Activated naive CD8-positive, alpha-beta T cell treated with anti-CD3 and anti-CD28 coated beads, Interleukin-2, amount 10 ng/mL, durations not matched to agents 7 days and 5 days (primary cell): ENCODE measurements at places on chromosomes 6 and 20. TPM values are rescaled to one million over a fixed set of nuclear protein-coding genes. Genes with fewer than 3 reads are reported as not detected.

DNA sequence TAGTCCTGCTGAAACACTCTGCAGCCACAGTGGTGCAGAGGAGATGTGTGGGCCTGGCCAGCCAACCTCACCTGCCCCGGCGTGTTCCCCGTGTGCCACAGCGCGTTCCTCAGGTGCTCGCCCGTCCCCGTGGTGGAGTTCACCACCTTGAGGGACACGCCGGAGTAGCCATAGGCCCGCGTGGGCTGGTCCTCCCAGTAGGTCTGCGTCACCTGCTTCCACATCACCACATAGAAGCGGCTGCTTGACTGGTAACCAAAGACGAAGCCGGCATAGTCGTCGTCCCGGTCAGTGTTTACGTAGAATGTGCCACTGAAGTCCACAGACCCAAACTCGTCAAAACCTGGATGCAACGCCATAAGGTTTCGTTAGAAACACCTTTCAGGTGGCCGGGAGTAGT lies 31.5 kb downstream of the THBS2 start:
- DNase-seq: no peak
- H3K4me1 ChIP-seq: no peaks in the 10 kb centered on the region
- no peak overlapping the region for H3K4me3 ChIP-seq

DNA sequence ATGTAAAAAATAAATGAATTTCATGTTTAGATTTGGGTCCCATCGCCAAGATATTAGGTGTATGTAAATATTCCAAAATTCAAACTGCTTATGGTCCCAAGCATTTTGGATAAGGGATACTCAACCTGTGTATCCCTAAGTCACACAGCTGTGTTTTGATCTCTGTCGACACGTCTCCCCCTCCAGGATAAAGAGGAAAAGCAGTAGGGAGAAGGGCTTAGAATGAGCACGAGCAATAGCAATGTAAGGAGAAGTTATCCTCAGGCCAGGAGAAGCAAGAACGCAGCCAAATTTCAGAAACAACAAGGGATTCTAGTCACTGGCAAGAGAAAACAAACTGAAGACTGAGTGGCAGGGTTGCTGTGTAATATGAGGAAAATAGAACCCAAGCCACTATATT lies 181.2 kb downstream of the AIG1 start:
- DNase-seq: no peak
- H3K27me3 ChIP-seq: no peaks in the 10 kb centered on the region
- peaks cover 6% of the 10 kb centered on the region for H3K36me3 ChIP-seq

- no peaks in the 10 kb centered on the region for H3K36me3 ChIP-seq
- H3K27me3 ChIP-seq: no peaks in the 10 kb centered on the region
- no peak overlapping the region for H3K27ac ChIP-seq
- H3K4me1 ChIP-seq: no peaks in the 10 kb centered on the region
- no peak for DNase-seq
Observed at GRCh38 chr6:48078120-48078519, 32.9 kb downstream of the PTCHD4 start.

GRCh38 chr20:50101887-50102286 lies 11.1 kb downstream of the UBE2V1 start:
- H3K4me1 ChIP-seq: peaks cover 22% of the 10 kb centered on the region
- no peak for DNase-seq
- no peak overlapping the region for H3K27ac ChIP-seq
- no peaks in the 10 kb centered on the region for H3K27me3 ChIP-seq
- peaks cover 17% of the 10 kb centered on the region for H3K36me3 ChIP-seq

DNA sequence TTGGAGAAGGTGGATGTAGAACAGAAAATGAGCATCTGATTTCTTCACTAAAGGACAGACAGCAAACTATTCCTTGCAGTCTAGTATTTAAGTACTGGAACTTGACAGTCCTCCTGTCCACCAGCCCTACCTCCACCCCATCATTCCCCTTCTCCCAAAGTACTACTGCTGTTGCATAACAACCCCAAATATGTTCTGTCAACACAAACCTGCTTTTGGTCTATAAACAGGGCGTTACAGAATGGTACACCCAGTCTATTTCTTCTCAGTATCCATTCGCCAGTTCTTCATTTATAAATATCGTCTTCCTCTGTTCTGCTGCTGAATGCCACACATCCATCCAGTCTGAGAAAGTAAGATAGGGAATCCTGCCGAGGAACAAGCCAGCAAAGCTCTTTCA lies 27.7 kb upstream of the SLC22A1 start:
- H3K27me3 ChIP-seq: no peaks in the 10 kb centered on the region
- H3K4me1 ChIP-seq: peaks cover 1% of the 10 kb centered on the region
- H3K4me3 ChIP-seq: no peak overlapping the region
- H3K27ac ChIP-seq: no peak overlapping the region

DNA sequence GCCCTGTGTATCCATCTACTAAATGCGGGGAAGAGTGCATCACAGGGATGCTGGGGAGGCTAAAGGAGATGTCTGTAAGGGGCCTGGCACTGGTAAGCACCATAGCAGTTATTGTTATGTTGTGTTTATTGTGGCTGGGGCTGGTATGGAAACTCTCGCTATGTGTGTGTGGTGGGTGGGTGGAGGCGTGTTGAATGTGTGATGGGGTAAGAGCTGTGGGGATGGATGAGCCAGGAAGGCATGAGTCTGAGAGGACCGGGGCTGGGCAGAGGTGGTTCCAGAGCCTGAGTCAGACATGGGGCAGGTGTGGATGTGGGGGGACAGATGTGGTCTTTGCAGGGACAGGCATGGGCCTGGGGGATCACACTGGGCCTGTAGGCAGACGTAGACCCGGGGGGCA lies 88.1 kb downstream of the GRM4 start:
- H3K27ac ChIP-seq: no peak overlapping the region
- no peak for DNase-seq
- H3K4me3 ChIP-seq: no peak overlapping the region
- H3K27me3 ChIP-seq: peaks cover 5% of the 10 kb centered on the region
- no peaks in the 10 kb centered on the region for H3K36me3 ChIP-seq

DNA sequence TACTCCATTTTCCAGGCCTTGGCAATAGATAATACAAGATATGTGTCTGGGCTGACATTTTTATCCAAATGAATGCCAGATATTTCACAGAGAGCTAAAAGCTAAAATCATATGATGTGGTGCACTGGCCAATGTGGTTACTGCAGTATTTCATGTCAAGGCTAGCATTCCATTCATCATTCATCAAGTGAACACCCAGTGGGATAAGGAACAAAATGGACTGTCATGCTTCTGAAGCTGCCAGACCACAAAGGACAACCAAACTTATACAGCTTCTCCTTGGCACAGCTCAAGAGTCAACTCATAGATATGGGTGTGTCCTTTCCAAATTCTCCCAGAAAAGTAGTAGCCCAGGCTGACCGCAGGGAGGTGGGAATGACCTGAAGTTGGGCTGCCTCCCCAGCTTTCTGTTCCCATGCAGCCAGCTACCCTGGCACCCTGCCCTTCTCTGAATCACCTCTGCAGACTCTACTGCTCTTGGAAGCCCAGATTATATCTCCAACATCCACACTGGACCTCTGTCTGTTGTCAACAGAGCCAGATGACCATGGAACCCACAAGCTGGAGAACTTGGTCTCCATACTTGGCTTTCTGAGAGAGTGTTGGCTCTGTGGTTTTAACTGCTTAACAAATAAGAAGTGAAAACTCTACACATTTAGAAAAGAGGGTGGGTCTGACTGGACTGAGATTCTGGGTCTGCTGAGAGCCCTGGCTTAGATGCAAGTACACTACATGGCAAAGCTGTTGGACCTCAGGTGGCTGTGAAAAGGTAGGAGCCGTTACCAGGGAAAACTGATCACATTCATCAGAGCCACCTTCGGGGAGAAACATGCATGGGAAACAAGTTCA lies 122.8 kb downstream of the ALDH8A1 start:
- no peak overlapping the region for H3K27ac ChIP-seq
- H3K36me3 ChIP-seq: no peaks in the 10 kb centered on the region
- DNase-seq: no peak
- H3K27me3 ChIP-seq: peaks cover 2% of the 10 kb centered on the region

- peaks cover 4% of the 10 kb centered on the region for H3K4me1 ChIP-seq
- H3K4me3 ChIP-seq: no peak overlapping the region
- no peak overlapping the region for H3K27ac ChIP-seq
- peaks cover 3% of the 10 kb centered on the region for H3K36me3 ChIP-seq
- peaks cover 31% of the 10 kb centered on the region for H3K27me3 ChIP-seq
- DNase-seq: no peak
Observed at GRCh38 chr6:33868141-33868540, 64.3 kb upstream of the MLN start.

DNA sequence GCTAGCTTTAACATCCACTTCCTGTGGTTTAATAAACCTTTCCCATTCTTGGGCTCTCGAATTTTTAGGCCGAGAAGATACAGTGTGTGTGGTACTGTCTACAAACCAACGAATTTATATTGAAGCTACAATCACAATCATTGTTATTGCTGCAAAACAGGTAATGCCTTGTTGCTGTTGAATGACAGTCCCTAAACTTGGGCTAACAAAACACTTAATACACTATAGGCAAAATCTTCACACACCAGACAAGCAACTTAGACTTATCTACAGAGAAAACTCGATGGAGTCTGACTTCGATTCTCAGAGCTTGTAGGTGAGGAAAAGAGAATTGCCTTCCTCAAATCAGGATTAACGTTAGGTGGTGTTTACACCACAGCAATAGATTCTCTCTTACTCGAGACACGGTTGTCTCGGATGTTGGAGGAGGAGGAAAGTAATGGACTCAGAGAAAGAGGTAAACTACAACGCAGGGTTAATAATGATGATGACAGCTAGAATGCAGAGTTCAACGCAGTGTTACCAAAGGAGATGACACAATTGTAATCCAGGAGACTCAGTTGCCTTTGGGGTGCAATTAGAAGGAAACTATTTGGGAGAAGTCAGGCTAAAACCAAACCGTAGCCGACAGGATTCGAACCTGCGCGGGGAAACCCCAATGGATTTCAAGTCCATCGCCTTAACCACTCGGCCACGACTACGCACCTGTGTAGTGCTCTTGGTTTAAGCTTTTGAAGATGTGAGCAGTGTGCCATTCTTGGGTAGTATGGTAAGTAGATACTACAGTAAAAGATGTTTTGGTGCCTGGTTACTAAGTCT lies 32.5 kb upstream of the ZNF184 start:
- DNase-seq: no peak
- no peaks in the 10 kb centered on the region for H3K36me3 ChIP-seq
- H3K27me3 ChIP-seq: peaks cover 34% of the 10 kb centered on the region
- peaks cover 21% of the 10 kb centered on the region for H3K4me1 ChIP-seq
- no peak overlapping the region for H3K4me3 ChIP-seq

GRCh38 chr6:57195457-57195856 lies 23.3 kb downstream of the BAG2 start:
- H3K36me3 ChIP-seq: peaks cover 16% of the 10 kb centered on the region
- no peak overlapping the region for H3K27ac ChIP-seq

GRCh38 chr20:11195899-11196558 lies 522.2 kb upstream of the JAG1 start:
- peaks cover under 1% of the 10 kb centered on the region for H3K27me3 ChIP-seq
- no peak for DNase-seq
- no peaks in the 10 kb centered on the region for H3K36me3 ChIP-seq
- H3K27ac ChIP-seq: no peak overlapping the region
- no peak overlapping the region for H3K4me3 ChIP-seq

DNA sequence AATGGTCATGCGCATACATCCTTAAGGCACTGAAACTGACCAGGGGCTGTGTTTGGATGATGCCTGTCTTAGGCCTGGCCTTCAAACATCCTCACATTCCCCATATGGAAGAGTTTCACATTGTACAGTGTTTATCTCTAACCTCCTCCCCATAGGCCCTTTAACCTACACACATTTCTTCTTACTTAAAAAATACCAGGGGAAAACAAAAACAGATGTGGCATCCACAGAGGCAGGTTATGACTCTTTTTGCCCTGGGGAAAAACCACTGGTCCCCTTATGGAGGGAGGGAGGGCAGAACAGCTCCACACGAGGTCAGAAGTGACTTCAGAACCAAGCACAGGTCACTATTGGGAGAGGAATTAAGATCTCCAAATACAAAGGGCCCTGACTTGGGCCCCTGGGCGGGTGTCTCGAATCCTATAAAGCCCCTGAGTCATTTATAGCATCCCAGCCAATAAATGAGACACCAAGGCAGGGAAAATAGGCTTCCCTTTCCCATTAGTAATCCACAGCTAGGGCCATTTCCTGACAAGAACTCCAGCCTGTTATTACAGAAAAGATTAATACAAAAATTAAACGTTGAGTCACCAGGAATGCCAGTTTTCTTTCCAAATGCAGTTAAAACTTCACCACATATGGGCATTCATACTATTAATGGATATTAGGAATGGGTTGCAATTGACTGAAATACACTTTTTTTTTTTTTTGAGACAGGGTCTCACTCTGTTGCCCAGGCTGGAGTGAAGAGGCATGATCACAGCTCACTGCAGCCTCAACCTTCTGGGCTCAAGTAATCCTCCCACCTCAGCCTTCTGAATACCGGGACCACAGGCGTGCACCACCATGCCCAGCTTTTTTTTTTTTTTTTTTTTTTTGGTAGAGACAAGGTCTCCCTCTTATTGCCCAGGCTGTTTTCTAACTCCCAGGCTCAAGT lies 107.2 kb downstream of the ATP9A start:
- H3K27ac ChIP-seq: no peak overlapping the region
- H3K4me3 ChIP-seq: no peak overlapping the region
- no peaks in the 10 kb centered on the region for H3K36me3 ChIP-seq
- H3K27me3 ChIP-seq: peaks cover 26% of the 10 kb centered on the region
- H3K4me1 ChIP-seq: peaks cover 12% of the 10 kb centered on the region
- DNase-seq: no peak

Gene SLC44A4
- not detected for total RNA-seq

Gene C6orf47
- 32.2 TPM for total RNA-seq

Gene DUSP15
- total RNA-seq: not detected

Gene RAET1L
- not detected for total RNA-seq

Gene FOXF2
- not detected for total RNA-seq

Gene BMP6
- total RNA-seq: not detected

Gene TSPO2
- total RNA-seq: not detected

Gene PLN
- not detected for total RNA-seq

Gene CTAGE9
- not detected for total RNA-seq

Gene PKIB
- total RNA-seq: 1.3 TPM

Gene MCHR2
- not detected for total RNA-seq

Gene ANGPT4
- total RNA-seq: not detected

Gene MRPL18
- 58.9 TPM for total RNA-seq

Gene WASF1
- total RNA-seq: 1.1 TPM

Gene ARG1
- not detected for total RNA-seq

Gene HRH3
- total RNA-seq: not detected

Gene CLVS2
- total RNA-seq: not detected
